ENCODE measurements at places on chromosomes 16 and 17. TPM values are rescaled to one million over a fixed set of nuclear protein-coding genes. Genes with fewer than 3 reads are reported as not detected.

DNA sequence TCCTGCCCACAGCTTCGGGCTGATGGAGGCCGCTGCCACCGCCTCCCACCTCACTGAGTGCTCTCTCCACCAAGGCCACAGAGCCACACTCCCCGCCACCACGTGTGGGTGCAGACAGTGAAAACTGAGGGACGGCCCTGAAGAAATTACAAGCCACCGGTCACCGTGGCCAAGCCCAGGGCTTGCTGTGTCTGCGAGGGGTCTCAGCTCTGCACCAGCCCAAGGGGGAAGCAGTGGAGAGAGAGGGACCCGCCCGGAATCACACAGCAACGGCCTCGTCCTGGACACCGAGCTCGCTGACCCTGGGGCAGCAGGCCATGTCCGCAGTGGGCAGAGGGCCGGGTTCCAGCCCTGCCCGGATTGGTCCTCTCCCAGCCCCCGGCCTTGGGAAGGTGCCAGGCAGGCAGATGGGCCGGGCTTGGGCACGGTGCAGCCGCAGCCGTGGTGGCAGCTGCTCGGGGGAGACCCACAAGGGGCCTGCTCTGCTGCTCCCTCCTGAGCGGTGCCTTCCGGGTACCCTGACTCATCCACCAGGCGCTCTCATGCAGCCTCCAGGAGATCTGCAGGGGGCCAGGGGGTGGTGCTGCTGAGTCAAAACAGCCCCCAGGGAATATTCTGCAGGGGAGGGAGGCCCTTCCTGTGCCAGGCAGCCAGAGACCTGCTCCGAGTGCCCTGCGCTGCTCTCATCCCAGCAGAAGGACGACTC lies 52.0 kb downstream of the CBFA2T3 start:
- H3K4me3 ChIP-seq: no peak overlapping the region
- H3K27ac ChIP-seq: no peak overlapping the region
- H3K4me1 ChIP-seq: peaks cover 3% of the 10 kb centered on the region
- no peaks in the 10 kb centered on the region for H3K36me3 ChIP-seq
- peak; percentile 88 for DNase-seq
- H3K27me3 ChIP-seq: no peaks in the 10 kb centered on the region

DNA sequence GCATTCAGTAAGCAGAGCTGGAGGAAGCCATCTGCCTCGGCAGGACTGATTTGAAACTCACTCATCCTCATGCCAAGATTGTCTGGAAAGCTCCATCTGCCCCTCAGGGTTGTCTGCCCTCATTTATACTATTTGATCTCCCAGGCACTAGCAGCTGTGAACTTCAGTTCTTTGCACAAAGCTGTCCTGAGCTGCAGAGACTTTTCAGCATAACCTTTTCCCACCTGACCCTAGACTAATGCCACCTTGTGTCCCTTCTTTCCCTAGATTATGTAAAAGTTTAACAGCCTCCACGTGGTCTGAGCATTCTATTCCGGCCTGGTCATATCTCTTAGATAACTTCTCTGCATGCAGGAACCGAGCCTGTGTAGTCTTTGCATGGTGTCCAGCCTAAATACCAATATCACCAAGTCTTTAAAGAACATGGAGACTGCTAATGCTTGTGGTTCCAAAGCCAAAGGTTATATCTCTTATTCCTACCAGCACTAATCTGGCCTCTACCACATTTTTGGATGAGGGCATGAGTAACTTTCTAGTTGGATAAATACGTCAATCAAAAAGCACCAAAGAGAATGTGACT lies 29.1 kb downstream of the STAT5A start:
- no peaks in the 10 kb centered on the region for H3K27me3 ChIP-seq
- peaks cover 94% of the 10 kb centered on the region for H3K4me1 ChIP-seq
- H3K36me3 ChIP-seq: peaks cover 3% of the 10 kb centered on the region
- no peak overlapping the region for H3K4me3 ChIP-seq
- H3K27ac ChIP-seq: peak overlapping the region; percentile 95
- DNase-seq: no peak

GRCh38 chr16:48542020-48542473 lies 67.9 kb downstream of the N4BP1 start:
- DNase-seq: peak; percentile 51
- no peaks in the 10 kb centered on the region for H3K4me1 ChIP-seq
- no peaks in the 10 kb centered on the region for H3K27me3 ChIP-seq
- H3K4me3 ChIP-seq: no peak overlapping the region

DNA sequence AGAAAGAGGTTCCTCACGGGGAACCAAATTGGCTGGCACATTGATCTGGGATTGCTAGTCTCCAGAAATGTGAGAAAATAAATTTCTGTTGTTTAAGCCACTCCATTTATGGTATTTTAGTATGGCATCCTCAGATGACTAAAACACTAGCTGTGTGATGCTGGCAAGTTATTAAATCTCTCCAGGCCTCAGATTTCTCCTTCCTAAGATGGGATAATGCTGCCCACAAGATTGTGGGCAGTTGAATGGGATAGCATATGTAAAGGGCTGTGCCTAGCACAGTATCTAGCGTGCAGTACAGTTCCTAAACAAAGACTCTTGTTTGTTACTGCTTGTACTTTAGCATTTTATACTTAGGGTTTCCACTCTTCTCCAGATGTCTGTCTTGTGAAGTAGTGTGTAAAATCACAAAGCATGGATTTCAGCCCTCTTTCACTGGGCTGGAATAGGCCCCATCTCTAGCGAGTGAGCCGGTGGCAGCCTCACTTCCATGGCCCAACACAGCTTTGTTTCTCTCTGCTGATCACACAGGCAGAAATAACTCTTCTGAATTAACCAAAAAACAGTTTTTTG lies 38.2 kb upstream of the PHAF1 start:
- H3K4me3 ChIP-seq: no peak overlapping the region
- DNase-seq: no peak
- no peaks in the 10 kb centered on the region for H3K27me3 ChIP-seq
- no peak overlapping the region for H3K27ac ChIP-seq

DNA sequence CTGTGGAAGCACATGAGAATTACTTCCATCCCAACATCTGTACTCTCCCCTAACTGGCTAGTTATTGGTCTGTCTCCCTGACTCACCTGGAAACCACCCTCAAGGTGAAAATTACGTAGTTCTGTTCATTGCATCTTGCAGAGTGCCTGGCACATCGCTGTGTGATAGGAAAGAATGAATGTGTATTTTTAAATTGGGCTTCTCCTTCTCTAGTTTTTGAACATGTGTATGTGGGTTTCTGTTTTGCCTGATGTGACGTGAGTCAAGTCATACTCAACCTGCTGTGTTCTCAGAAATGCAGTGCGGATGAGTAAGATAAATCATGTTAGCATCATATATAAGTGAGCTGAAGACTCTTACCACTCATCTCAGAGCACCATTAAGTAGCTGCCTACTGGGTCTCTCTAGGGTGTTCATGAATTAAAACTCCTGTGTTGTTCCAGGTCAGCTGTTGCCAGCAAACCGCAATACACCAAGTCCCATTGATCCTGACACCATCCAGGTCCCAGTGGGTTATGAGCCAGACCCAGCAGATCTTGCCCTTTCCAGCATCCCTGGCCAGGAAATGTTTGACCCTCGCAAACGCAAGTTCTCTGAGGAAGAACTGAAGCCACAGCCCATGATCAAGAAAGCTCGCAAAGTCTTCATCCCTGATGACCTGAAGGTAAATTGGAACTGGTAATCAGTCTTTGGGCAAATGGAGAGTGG lies 50.2 kb downstream of the HLF start:
- no peak overlapping the region for H3K27ac ChIP-seq
- no peak for DNase-seq
- H3K4me3 ChIP-seq: no peak overlapping the region

USH1G gene
- not detected for total RNA-seq

RAC3 gene
- 9.6 TPM for total RNA-seq

Measured in Karpas-422 (cell line).